ENCODE measurements at places on chromosomes 3 and 15.

DNA sequence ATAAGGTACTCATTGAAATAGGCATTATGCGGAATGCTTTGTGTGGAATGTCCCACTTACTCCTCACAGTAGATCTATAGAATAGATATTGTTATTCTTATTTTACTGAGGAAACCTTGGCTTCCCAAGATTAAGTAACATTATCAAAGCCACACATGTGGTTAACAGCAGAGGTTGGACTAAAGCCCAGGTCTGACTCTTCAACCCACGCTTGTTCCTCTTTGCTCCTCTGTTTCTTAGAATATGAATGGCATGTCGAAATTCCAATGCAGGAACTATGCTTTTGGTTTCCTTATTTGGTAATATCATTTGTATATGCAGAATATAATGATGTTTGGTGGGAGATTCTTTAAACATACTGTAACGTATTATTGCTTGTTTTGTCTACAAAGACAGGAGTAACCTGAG, 818.8 kb upstream of the LMCD1 start:
- DNase-seq: no peak

DNA sequence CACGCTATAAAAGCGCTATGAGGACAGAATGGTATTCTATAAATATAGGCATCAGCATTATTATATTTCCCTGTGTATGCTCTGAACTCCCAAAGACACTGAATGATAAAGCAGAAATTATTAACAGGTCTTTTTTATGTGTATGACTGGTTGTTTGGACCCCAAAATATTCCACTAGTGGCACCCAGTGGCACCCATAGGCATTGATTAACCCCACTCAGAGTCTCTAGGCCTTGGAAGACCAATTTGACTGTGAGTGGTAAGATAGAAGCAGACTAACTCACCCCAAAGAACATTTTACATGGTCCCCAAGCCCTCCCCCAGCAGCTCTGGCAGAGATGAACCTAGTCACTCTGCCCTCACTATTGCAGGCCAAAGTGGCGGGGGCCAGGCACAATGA, 45.4 kb upstream of the UBE2E1 start:
- DNase-seq: no peak

- DNase-seq: no peak
Measured at GRCh38 chr3:45677033-45677446, 12.2 kb upstream of the SACM1L start.

- DNase-seq: no peak
Measured at GRCh38 chr3:46091046-46091445, 63.8 kb upstream of the XCR1 start.

DNA sequence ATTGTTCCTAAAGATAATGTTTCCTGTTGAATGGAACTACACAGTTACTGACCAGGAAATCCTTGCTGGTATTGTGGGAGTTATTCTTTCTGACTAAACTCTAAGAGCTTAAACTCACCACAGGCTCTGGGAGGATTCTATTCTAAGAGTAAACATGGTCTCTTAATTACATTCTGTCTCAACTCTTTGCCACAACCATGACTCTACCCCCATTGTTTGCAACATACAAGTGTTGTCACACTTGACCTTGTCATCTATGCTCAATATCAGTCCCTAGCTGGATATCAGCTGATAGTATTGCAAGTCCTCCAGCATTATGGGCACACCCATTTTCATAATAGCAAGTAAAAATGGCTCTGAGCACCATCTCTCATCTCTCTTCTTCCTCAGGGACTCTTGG, 29.6 kb upstream of the SECISBP2L start:
- DNase-seq: no peak

DNA sequence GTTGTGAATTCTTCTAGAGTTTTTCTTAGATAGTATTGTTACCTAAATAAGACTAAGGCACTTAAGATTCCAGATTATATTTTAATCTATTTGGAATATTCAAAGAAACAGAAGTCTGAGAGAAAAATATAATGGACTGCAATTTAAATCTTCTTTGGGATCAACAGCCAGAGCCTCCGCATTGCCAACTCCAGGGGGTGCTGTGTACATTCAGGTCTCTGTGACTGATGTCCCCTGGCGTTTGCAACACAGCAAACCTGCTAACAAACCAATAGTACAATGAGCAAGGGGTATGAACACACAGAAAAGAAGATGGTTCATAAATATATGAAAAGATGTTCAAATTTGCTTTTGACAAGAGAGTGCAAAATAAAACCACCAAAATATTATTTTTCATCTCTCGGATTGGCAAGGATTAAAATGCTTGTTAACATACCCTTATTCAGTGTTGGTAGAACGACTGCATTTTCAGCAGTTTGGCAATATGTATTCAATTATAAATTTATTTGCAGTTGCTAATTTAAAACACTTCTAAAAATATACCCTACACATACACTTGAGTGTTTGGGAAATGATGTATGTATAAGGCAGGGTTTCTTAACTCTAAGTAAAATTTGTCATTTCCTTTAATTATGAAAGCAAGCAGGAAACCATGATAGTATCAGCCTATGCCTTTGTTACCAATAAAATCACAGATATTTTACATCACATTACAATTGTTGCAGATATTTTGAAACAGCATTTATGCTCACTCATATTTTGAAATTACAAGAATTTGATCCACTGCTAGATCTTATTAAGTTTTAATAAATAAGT, 16.1 kb upstream of the TM4SF1 start:
- DNase-seq: no peak

DNA sequence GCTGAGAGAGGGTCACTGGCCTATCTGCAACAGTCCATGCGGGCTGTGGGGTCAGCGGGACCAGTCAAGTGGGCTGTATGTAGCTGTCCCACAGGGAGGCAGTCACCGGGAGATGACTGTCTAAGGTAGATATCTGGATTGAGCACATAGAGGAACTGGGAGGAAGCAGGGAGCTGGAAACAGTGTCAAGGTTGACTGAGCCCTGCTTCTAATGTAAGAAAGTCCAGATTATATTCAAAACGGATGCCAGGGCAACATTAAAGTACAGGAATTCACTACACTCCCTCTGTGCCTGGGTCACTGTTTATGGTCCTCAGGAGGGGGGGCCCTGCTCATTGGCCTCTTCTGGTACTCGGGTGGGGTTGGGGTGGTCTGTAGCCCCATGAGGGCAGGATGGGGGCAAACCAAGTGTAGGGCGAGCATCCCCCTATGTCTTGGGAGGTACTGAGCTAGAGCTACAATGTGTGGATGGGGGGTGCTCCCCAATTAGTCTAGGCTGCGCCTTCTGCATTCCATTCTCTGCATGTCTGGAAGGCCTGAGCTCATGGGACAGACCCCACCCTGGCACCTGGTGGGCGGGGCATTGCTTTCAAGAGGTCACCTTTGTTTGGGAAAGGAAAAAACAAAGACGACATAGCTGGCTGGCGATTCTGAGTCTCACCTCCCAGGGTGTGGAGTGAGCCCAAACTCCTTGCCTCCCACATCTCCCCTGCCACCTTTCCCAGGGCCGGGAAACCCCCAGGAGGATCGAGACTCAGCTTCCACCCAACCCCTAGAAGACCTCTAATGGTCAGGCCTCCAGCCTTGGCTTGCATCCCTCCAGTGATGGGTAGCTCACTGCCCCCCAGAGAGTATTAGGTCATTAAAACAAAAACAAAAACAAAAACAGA, 45.1 kb upstream of the C15orf39 start:
- no peak for DNase-seq

DNA sequence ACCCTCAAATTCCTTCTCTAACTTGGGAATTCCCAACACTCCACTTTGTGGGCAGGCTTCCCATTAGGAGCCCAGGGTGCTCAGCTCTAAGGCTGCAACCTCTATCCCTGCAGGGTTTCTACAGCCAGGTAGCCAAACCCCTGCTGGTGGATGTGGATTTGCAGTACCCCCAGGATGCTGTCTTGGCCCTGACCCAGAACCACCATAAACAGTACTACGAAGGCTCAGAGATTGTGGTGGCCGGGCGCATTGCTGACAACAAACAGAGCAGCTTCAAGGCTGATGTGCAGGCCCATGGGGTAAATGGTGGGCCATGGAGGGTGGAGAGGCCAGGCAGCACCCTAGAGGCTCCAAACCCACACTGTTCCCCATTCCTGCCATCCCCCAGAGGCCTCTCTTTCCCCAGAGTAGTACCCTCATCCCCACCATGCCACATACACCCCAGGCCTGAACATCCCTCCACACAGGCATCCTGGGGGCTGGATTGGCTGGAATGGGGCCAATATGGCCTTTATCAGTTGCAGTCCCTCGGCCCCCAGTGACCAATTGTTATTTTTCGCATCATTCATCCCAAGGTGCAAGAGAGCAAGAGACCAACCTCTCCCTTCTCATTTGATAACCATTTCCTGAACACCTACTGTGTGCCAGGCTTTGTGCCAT, 7.7 kb downstream of the ITIH1 start:
- DNase-seq: no peak

GRCh38 chr3:171347301-171348039, 112.7 kb downstream of the TNIK start:
- no peak for DNase-seq

- no peak for DNase-seq
Measured at GRCh38 chr3:121835465-121835801, 424 bp downstream of the EAF2 start.

GRCh38 chr3:35800960-35801459, 161.7 kb downstream of the ARPP21 start:
- DNase-seq: no peak

- no peak for DNase-seq
Measured at GRCh38 chr15:57611938-57612337, 20.2 kb downstream of the MYZAP start.

- no peak for DNase-seq
Measured at GRCh38 chr3:12484983-12485327, 675 bp downstream of the TSEN2 start.

- DNase-seq: no peak
Measured at GRCh38 chr15:73763931-73764330, 10.8 kb upstream of the INSYN1 start.

DNA sequence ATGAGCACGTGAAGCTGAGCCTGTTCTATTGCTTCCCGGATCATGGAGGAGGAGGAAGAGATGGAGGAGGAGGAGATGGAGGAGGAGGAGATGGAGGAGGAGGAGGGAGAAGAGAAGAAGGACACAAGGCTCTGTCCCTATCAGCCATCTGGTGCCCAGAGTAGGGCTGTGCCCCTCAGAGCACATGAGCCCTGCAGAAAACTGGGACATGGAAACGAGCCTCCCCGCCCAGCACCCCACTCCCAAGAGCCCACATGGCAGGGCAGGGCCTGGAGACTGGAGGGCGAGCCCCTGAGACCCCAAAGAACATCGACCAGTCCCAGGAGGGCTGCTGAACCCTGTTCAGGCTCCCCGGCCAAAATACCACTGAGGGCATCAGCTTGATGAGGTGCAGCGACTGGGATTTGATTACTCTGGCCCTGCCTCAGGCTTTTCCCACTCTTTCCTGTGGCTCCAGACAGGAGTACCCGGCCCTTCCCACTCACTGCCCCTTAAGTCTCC, 285.6 kb downstream of the UACA start:
- DNase-seq: no peak

DNA sequence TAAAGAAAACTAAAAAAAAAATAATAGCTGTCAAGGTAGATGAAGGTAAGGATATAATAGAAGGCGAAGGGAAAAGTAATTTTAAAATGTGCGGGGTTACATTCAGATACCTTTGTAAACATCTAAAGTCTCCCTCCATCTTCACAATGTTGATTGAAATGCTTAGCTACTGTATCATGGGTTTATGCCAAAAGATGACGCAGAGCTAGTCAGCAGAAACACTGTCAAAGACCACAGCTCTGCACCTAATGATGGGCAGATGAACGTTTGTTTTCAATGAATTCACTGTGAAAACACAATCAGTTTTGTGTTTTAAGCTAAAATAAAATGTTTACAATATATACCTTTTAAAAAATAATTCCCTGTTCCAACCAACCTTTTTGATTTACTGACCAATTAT, 61.2 kb downstream of the RFTN1 start:
- no peak for DNase-seq

DNA sequence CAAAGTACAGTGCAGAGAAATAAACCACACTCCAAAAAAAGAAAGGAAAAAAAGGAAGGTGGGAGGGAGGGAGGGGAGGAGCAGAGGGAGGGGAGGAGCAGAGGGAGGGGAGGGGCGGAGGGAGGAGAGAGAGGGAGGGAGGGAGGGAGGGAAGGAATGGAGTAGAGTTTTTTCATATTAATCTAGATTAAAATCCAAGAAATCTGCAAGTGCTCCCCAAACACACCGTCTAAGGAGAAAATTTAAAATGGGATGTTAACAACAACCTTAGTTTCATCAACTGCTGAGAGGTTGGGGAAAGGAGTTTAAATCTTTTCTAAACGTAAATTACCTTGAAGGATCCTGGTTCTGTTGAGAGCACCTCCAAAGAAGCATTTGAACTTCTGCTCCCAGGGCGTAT, 6.6 kb downstream of the FSIP1 start:
- no peak for DNase-seq

GRCh38 chr3:10627884-10628572, 122.6 kb upstream of the ATP2B2 start:
- no peak for DNase-seq
